Frontal cortex (tissue), 4 donors: ENCODE measurements at places on chromosomes 5 and 9. TPM values are rescaled to one million over a fixed set of nuclear protein-coding genes. Genes with fewer than 3 reads are reported as not detected.

- DNase-seq: no peak
Observed at GRCh38 chr9:121340676-121341392, 29.2 kb downstream of the STOM start.

DNA sequence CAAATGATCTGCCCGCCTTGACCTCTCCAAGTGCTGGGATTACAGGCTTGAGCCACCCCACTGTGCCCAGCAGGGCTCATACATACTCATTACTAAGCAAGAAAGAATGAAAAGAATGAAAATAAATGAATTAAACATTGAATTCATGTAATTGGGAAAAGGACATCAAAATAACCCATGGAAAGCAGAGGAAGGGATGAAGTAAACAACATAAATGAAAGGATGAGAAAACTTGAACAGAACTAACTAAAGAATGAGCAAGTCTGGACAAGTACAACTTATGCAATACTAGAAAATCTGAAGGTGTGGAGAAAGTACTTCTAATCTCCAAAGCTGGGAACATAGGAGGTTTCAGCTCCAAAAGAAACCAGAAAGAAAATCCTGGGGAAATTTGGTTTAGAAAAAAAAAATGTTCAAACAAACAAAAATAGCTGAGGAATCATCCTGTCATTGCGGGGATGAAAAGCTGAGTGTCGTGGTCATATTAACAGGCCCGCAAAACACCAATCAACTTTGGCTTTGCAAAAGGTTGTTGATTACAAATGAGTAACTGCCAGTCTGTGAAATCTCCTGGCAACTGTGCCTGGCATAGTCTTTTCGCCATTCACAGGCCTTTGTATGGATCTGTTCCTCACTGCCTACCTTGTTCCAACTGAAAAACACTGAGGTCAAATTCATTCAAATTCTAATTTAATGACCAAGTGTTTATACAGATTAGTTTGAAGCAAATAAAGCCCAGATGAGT, 2.3 kb upstream of the AK3 start:
- DNase-seq: no peak

- DNase-seq: no peak
Observed at GRCh38 chr5:161086461-161086860, 234.4 kb upstream of the ATP10B start.

- DNase-seq: no peak
Observed at GRCh38 chr5:64859881-64860280, 91.2 kb downstream of the CWC27 start.

- DNase-seq: no peak
Observed at GRCh38 chr9:109789556-109789955, 9.6 kb downstream of the PALM2AKAP2 start.

DNA sequence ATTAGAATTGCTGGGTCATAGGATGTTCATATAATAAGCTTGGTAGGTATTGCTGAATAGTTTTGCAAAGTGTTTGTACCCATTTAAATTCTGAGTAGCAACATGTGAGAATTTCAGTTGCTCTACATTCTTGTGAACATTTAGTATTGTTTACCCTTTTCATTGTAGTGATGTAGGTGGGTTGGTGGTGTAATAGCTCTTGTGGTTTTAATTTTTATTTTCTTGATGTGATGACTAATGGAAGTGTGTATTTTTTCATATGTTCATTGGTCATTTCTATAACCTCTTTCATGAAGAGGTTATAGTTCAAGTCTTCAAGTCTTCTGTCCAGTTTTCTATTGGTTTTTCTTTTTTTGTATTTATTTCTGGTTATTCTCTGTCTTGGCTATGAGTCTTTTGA, 34.4 kb downstream of the RASA1 start:
- no peak for DNase-seq

DNA sequence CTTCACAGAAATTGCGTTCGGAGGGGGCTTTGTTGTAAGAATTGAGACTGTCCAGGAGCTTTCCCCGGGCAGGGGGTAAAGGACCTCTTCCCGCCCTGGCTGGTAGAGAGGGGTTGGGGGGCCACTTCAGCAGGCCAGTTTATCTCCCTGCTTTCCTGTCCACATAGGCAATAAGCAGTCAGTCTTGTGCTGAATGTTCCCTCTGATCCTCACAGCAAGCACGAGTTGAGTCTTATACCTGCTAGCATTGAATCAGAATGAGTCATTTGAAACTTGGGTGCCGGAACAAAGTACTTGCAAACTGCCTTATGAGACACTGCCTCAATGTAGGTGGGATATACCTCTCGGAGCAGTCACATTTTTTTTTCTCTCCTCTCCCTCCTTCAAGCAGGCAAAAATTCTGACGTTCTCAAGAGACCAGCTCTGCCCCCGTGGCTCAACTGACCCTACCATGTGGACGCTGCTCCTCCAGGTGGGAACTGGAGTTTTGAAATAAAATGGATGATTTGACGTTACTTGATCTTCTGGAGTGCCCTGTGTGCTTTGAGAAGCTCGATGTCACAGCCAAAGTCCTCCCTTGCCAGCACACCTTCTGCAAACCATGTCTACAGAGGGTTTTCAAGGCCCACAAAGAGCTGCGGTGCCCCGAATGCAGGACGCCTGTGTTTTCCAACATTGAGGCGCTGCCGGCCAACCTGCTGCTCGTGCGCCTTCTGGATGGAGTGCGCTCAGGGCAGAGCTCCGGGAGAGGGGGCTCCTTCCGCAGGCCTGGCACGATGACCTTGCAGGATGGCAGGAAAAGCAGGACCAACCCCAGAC, 1.3 kb downstream of the SH3RF2 start:
- no peak for DNase-seq

- no peak for DNase-seq
Observed at GRCh38 chr9:14883310-14883944, 26.8 kb downstream of the FREM1 start.

- no peak for DNase-seq
Observed at GRCh38 chr5:10323588-10324488, 16.1 kb upstream of the CMBL start.

GRCh38 chr9:96646081-96646991, 8.8 kb downstream of the PRXL2C start:
- DNase-seq: no peak

- DNase-seq: no peak
Observed at GRCh38 chr5:169256191-169256590, 44.7 kb downstream of the SLIT3 start.

- no peak for DNase-seq
Observed at GRCh38 chr5:107502676-107503060, 168.1 kb downstream of the EFNA5 start.

GRCh38 chr5:102048940-102049339, 247.1 kb downstream of the SLCO4C1 start:
- DNase-seq: no peak

DNA sequence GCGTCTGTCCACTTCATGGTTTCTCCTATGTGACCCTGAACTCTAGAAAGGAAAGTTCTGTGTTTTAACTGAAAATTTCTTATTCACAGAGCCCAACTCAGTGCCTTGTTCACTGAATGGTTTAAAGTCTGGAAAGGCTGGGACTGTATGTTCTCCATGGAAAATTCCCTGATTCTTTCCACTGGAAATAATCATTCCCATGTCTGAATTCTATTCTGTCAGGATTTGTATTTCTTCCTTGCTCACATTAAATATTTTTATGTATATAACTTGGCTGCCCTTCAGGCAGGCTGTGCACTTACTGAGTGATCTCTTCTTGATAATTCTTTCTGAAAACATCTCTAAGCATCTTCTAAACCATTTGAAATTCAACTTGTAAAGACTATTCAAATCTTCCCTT, 1126.9 kb upstream of the DMAC1 start:
- no peak for DNase-seq

DNA sequence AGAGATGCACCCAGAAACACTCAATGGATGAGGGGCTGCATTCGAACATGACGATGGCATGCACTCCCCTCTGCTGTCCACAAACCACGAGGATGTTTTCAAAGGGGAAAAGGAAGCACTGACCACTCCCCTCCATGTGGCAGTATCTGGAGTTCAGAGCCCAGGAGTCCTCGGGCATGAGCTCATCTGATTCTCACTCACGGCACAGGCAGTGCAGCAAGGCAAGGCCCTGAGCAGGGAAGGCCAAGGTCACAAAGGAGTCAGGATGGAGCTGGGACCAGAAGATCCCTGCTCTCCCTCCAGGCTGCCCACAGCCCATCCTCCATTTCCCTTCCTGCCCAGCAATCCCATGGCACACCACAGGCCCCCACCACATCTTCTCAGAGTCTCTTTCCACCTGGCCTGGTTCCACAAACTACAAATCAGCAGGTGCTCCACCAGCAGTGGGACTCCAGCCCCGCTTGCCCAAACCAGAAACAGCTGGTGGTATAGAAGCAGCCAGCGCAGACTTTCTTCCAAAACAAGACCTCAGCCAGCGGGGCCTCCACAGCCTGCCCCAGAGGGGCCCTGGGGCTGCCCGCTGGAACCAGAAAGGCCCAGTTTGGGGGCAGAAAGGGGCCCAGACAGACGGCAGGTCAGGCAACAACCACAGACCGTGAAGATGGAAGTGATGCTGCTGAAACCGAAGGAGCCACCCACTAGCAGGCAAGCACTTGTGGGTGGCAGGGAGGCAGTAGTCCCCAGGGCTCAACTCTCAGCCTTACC, 12.2 kb downstream of the TNIP1 start:
- no peak for DNase-seq

- DNase-seq: no peak
Observed at GRCh38 chr5:76525956-76526355, 97.2 kb downstream of the F2RL2 start.

- DNase-seq: no peak
Observed at GRCh38 chr5:154110716-154111115, 71.9 kb downstream of the MFAP3 start.

- DNase-seq: no peak
Observed at GRCh38 chr9:70563431-70564204, 149.2 kb upstream of the KLF9 start.

GRCh38 chr5:77812926-77813589, 36.9 kb upstream of the TBCA start:
- DNase-seq: no peak

GRCh38 chr5:77129391-77129990, 42.4 kb upstream of the ZBED3 start:
- no peak for DNase-seq

GRCh38 chr9:94586316-94586715, 7.3 kb downstream of the FBP2 start:
- no peak for DNase-seq

DNA sequence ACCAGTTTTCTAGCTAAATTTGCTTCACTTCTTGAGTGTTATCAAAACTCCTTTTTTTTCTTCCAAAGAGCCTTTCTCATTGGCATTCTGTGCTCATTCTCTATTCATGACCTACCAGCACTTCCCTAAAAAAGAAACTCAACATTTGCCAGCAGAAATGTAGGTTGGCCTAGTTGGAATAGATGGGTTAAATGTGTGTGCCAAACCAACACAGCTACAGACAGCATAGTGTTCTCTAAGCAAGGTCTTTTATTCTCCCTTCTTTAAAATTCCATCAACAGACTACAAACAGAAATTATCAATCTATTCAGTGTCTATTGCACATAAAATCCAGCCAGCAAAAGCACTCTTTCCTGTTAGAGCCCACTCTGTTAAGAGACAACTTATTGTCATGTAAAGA, 255.8 kb upstream of the PUM3 start:
- DNase-seq: no peak

DNA sequence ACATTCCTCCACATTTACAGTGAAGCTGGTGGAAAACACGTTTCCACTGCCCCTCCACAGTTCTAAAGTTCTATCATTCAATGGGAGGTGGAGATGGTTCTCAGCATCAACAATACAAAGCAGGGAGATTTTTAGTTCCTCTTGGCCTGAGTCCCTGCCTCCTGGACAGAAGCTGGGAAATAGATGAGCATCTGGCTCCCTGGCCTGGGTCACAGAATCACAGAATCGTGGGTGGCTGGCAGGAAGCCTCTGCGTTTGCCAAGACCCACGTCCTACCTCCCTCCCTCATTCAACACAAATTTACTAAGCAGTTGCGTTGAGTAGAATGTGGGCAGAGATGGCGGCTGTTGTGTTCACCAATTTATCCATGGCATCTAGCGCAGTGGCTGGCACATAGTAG, 5.2 kb upstream of the PPARGC1B start:
- DNase-seq: no peak

GRCh38 chr5:150188146-150188842, 1.6 kb upstream of the SLC6A7 start:
- DNase-seq: no peak

GRCh38 chr5:139390639-139391569, 1.2 kb upstream of the MZB1 start:
- DNase-seq: no peak

DNA sequence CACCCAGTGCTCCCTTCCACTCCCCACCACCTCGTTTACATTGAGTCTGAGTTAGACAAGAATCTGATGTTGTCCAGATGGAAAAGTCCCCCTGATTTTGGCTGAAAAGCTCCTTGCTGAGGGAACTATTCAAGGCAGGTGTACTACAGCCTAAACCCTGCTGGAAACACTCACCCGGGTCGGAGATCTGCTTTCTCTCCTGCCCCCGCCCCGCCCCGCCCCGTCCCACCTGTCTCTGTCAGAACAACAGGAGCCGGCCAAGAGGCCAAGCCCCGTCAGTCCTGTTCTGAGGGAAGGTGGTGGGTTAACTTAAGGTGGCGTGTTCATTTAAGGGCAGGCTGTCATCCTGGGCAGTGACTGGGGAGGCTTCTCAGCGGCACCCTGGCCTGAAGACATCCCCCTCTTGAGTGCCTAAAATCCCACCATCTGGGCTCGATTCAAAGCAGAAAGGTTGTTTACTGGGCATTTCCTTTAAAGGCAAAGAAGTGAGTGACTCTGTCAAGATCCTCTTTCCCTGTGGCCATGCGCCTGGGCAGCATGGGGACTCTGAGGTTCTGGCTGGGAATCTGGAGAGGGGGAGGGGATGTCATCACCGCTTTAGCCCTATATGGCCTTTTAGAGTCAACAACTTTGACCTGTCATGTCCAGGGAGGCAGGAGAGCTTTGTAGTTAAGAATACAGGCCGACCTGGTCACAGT, 71.1 kb upstream of the NEURL1B start:
- DNase-seq: no peak

DNA sequence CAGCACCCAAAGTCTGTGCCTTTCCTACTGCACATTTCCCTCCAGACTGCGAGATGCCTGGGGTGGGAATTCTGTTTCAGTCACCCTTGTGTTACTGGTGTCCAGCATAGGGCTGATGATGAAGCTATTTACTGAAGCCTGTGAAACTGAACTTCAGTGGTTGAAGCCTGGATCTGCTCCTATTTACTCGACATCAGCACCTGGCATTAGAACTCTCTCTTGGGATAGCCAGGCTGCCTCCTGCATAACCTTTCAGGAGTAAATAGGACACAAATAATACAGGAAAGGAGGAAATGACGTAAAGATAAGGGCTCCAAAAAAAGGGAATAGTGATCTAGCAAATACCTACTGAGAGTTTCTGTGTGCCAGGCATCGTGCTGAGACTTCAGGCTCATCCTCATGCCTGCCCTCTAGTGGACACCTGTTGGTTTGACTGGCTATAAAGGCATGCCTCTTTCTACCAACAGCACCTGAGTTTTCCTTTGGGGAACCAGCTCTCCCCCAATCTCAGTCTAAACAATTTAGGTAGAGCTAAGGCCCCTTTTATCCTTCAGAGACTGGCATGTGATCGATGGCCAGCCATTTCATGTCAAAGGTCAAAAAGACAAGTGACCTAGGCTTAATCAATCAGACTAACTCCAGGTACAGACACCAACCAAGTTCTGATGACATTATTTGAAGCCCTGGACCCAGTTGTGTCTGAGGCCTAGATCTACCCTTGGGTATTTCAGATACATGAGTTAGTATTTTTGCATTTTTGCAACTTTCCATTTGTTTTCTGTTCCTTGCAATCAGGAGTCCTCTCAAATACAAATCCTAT, 192.1 kb upstream of the TRIM32 start:
- DNase-seq: no peak

The TEX48 gene
- total RNA-seq: not detected

The PARP8 gene
- 48.5 TPM for total RNA-seq

The FUT7 gene
- not detected for total RNA-seq

The MED27 gene
- total RNA-seq: 11.8 TPM

The ALDOB gene
- not detected for total RNA-seq

The PRDM9 gene
- total RNA-seq: not detected

The FAM221B gene
- total RNA-seq: not detected

The FCN2 gene
- not detected for total RNA-seq
